ENCODE measurements at places on chromosomes 3 and 15. TPM values are rescaled to one million over a fixed set of nuclear protein-coding genes. Genes with fewer than 3 reads are reported as not detected.

DNA sequence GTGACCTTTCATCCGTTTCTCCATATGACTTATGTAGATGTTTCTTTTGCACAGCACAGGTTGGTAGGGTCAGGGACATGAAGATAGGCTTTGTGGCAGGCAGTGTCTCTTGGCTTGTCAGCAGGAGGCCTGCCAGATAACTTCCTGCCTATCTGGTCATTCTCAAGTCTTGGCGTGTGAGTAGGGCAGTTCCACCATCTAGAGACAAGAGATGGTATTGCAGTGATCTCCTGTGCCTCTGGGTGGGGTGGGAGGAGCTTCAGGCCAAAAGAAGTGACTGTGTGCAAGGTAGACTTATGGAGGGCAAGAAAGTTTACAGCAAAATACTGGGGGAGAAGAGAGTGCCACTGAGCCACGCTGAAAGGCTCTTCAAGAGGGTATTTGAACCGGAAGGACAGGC, 11.0 kb downstream of the TEX264 start:
- H3K36me3 ChIP-seq: peaks cover 28% of the 10 kb centered on the region
- no peaks in the 10 kb centered on the region for H3K27me3 ChIP-seq
- peak overlapping the region; percentile 79 for H3K27ac ChIP-seq
- H3K4me3 ChIP-seq: no peak overlapping the region
- DNase-seq: peak; percentile 86

- H3K27ac ChIP-seq: peak overlapping the region; percentile 53
- peak; percentile 76 for DNase-seq
- H3K4me3 ChIP-seq: no peak overlapping the region
- H3K4me1 ChIP-seq: peaks cover 3% of the 10 kb centered on the region
- no peaks in the 10 kb centered on the region for H3K36me3 ChIP-seq
Observed at GRCh38 chr3:184636741-184637316, 75.0 kb downstream of the MAGEF1 start.

GRCh38 chr3:195904368-195904767, 4.0 kb downstream of the TNK2 start:
- H3K36me3 ChIP-seq: no peaks in the 10 kb centered on the region
- H3K27me3 ChIP-seq: no peaks in the 10 kb centered on the region
- peaks cover 64% of the 10 kb centered on the region for H3K4me1 ChIP-seq

DNA sequence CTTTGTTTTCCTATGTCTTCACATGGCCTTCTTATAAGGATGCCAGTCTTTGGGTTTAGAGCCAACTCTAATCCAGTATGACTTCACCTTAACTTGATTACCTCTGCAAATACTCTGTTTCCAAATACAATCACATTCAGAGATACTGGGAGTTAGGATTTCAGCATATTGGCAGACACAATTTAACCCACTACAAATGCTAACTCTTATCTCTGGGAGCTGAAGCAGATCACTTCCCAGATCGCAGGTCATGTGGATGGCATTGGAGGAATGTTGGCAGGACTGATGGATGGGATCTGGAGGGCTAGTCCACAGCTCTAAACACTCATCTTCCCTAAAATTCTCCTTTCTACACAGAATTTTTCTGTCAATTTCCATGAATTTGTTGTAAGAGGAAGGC, 46.2 kb upstream of the ADGRG7 start:
- no peaks in the 10 kb centered on the region for H3K4me1 ChIP-seq
- no peak overlapping the region for H3K4me3 ChIP-seq
- H3K27me3 ChIP-seq: no peaks in the 10 kb centered on the region
- H3K36me3 ChIP-seq: no peaks in the 10 kb centered on the region
- H3K27ac ChIP-seq: no peak overlapping the region
- no peak for DNase-seq

- H3K27me3 ChIP-seq: no peaks in the 10 kb centered on the region
- no peak overlapping the region for H3K4me3 ChIP-seq
- peak; percentile 70 for DNase-seq
Observed at GRCh38 chr15:74322558-74323180, 44.8 kb downstream of the CYP11A1 start.

- H3K4me1 ChIP-seq: no peaks in the 10 kb centered on the region
- no peak for DNase-seq
- no peak overlapping the region for H3K27ac ChIP-seq
Observed at GRCh38 chr3:14267976-14268375, 89.4 kb downstream of the LSM3 start.

The KBTBD13 gene
- not detected for total RNA-seq

The TEX55 gene
- not detected for total RNA-seq

- no peak overlapping the region for H3K27ac ChIP-seq
- no peak for DNase-seq
- H3K27me3 ChIP-seq: peaks cover 2% of the 10 kb centered on the region
- H3K4me3 ChIP-seq: no peak overlapping the region
Observed at GRCh38 chr3:60577601-60578000, 673.7 kb downstream of the FHIT start.

The PLXNA1 gene
- total RNA-seq: 8.8 TPM

- DNase-seq: peak; percentile 55
- H3K4me3 ChIP-seq: peak overlapping the region; percentile 92
- H3K4me1 ChIP-seq: peaks cover 46% of the 10 kb centered on the region
Observed at GRCh38 chr3:72997421-72997961, 880 bp downstream of the PPP4R2 start.

The MESP2 gene
- not detected for total RNA-seq

The ERC2 gene
- total RNA-seq: not detected

The ALDH1A2 gene
- 0.78 TPM for total RNA-seq

DNA sequence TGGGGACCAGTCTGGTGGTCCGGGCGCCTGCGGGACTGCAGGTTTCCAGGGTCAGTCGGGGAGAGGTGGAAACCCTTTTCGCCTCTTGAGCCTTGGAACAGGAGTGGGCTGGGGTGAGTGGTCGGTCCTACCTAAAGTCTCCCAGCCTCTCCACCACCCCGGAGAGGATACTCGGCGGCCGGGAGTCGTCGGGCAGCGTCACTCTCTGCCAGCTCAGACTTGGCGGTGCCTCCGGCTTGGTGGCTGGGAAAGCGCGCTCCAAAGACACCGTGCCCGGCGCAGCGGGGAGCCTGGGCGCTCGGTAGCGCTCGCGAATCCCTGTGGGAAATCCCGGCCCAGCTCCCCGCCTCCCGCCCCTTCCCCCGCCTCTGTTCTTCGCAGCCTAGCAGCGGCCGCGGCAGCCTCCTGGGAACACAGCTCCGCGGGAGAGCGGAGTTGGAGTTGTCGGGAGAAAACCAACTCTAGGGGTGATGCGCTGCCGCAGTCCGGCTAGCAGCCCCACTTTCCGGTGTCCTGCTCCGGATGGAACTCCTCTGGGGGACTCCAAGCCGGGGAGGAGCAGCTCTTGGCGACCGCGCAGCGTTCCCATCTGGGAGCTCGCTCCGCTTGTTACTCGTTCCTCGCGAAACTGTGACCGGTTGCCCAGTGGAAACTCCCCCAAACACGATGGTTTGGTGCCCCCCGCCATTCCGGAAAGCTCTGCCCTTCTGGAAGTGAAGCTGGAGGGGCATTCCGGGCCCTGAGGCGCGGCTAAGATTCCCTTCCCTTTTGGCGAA, 1.4 kb downstream of the EPHB1 start:
- H3K4me1 ChIP-seq: peaks cover 14% of the 10 kb centered on the region
- no peak overlapping the region for H3K27ac ChIP-seq
- H3K36me3 ChIP-seq: no peaks in the 10 kb centered on the region

DNA sequence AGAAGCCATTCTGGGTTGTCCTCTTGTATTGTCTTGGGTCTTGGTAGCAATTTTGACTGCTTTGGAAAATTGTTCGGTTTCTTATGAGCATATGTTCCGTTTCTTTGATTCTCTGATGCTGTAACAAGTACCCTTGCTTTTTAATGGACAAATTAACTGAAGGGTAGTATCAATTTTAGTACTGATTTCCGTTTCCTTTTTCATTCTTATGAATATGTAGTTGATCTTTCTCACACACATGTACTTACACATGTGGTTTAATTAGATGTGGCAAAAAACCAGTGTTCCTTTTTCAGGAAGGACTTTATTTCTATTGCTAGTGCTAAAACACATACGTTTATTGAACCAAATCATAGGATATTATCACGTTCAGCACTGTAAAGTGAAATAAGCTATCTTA, 119.1 kb downstream of the TCF12 start:
- no peak overlapping the region for H3K4me3 ChIP-seq
- no peak overlapping the region for H3K27ac ChIP-seq
- H3K36me3 ChIP-seq: no peaks in the 10 kb centered on the region
- H3K4me1 ChIP-seq: peaks cover 40% of the 10 kb centered on the region

DNA sequence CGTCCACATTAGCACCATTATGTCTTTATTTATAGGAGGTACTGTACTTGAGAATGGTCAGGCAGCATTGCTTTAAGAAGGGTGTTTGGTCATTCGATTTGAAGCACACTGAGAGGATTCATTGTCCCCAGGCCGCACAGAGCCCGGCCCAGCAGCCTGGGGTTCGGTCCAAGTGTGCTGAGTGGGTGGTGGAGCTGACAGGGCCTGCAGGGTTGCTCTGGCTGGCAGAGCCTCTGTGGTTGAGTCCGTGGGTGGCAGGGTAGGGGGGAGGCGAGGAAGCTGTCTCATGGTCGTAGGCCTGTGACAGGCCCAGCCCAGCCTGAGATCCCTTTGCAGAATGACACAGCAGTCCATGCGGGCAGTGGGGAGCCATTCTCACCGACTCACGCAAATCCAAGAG, 227.7 kb upstream of the TOPAZ1 start:
- no peaks in the 10 kb centered on the region for H3K36me3 ChIP-seq
- H3K4me1 ChIP-seq: no peaks in the 10 kb centered on the region
- DNase-seq: no peak
- H3K4me3 ChIP-seq: no peak overlapping the region
- peaks cover 28% of the 10 kb centered on the region for H3K27me3 ChIP-seq

- no peaks in the 10 kb centered on the region for H3K27me3 ChIP-seq
- no peak for DNase-seq
- peaks cover 11% of the 10 kb centered on the region for H3K4me1 ChIP-seq
- no peak overlapping the region for H3K4me3 ChIP-seq
Observed at GRCh38 chr3:49900491-49901153, 3.1 kb downstream of the MST1R start.

The PLA2G4D gene
- not detected for total RNA-seq

DNA sequence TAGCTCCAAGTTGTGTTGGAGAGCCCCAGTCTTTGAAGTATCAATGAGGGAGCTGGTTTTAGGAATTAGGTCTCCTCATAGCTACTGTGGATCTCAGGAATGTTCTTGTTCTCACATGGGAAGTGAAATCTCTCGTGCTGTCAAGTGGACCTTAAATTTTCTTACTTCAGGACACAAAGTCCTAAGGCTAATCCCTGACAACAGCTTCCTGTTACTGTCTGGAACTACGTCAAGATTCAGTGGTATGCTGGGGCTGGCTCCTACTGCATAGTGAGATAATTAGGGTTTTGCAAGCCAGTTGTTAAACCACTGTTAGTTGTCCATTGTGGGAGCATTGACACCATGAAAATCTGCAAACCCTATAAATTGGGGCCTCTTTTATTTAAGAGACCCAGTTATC, 22.8 kb downstream of the MESP1 start:
- H3K27ac ChIP-seq: no peak overlapping the region
- H3K36me3 ChIP-seq: peaks cover 2% of the 10 kb centered on the region
- no peaks in the 10 kb centered on the region for H3K4me1 ChIP-seq
- no peaks in the 10 kb centered on the region for H3K27me3 ChIP-seq
- no peak for DNase-seq

The FAM81A gene
- not detected for total RNA-seq

DNA sequence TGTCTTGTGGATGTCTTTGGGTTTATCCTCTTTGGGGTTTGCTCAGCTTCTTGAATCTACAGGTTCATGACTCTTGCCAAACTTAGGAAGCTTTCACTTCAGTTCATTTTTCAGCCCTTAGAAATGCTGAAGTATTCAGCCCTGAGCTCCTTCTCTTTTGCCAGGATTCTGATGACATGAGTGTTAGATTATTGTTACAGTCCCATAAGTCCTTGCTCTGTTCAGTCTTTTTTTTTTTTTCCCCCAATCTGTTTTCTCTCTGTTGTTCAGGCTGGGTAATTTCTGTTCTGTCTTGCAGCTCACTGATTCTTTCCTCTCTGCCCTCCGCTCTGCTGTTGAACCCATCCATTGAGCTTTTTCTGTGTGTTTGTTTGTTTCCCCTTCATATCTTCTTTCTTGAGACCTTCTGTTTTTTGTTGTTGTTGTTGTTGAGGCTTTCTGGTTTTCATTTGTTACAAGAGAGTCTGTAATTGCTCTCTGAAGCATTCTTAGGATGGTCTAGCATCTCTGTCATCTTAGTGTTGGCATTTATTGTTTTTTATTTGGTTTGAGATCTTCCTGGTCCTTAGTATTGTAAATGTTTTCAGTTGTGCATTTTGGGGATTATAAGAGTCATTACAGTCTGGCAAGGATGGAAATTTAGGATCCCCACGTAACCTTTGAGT, 18.4 kb downstream of the LRCH3 start:
- peaks cover 2% of the 10 kb centered on the region for H3K36me3 ChIP-seq
- H3K4me1 ChIP-seq: peaks cover 32% of the 10 kb centered on the region
- no peak overlapping the region for H3K27ac ChIP-seq
- no peak for DNase-seq
- no peak overlapping the region for H3K4me3 ChIP-seq

DNA sequence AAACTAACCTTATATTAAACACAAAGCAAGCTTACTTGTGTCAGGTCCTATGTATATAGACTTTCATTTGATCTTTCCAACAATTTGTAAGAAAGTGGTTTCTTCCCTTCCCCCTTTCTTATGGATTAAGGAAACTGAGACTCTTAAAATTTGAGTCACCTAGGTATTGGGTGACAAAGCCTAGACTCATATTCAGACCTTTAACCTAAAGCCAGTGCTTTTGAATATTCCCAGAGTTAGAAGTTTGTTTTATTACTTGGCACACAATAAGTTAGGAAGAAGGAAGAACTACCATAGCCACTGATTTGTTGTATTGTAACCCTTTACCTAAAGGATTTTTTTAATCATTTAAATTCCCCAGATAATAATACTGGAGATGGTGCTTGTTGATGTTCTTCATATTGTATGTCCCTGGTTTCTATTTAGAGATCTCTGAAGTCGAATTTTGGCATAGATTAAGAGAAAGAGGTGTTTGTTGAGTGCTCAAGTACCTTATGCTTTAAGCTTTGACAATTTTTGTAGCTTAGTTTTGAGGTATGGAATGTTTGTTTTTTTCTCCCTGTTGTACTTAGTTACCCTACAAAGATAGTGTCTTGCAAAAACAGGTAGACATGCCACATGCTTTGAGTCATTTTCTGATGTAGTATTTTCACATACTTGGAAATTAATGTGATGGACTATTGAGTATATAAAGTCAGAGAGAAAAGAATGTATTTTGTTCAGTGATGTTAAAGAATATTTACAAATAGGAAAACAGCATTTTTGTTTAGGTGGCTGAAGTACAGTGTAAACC, 11.2 kb downstream of the TSC22D2 start:
- H3K27me3 ChIP-seq: no peaks in the 10 kb centered on the region
- no peak overlapping the region for H3K4me3 ChIP-seq
- no peak for DNase-seq
- peaks cover 15% of the 10 kb centered on the region for H3K36me3 ChIP-seq

All from activated CD4-positive, alpha-beta memory T cell treated with anti-CD3 and anti-CD28 coated beads for 36 hours (primary cell).